ENCODE measurements at places on chromosomes 3 and 15.

GRCh38 chr3:9600597-9600996 is 47.0 kb upstream of the LHFPL4 start:
- no peak for DNase-seq

- DNase-seq: no peak
Observed at GRCh38 chr3:121324320-121324719, 221.5 kb downstream of the POLQ start.

GRCh38 chr3:57756528-57757401 is 656 bp downstream of the SLMAP start:
- peak; percentile 15 for DNase-seq

DNA sequence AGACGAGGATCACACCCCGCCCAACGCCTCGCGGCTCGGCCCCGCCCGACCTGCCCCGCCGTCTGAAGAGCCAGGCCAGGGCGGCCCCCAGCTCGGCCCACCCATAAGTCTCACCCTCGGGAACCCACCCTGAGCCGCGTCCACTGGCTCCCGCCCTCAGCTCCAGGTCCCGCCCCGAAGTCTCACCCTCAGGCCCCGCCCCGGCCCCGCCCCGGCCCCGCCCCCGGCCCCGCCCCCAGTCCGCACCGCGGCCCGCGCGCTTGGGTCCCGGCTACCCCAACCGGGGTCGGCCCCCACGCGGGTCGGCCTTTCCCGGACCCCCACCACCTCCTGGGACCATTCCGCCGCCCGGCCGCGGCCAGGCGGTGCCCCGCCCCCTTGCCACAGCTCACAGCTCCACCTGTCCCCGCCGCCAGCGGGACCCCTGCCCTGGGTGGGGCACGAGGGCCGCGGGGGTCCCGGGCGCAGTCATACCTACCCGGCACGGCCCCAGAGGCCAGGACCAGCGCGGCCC is 489 bp downstream of the CSPG5 start:
- peak; percentile 89 for DNase-seq

- no peak for DNase-seq
Observed at GRCh38 chr15:71304681-71305080, 189.4 kb downstream of the THSD4 start.

DNA sequence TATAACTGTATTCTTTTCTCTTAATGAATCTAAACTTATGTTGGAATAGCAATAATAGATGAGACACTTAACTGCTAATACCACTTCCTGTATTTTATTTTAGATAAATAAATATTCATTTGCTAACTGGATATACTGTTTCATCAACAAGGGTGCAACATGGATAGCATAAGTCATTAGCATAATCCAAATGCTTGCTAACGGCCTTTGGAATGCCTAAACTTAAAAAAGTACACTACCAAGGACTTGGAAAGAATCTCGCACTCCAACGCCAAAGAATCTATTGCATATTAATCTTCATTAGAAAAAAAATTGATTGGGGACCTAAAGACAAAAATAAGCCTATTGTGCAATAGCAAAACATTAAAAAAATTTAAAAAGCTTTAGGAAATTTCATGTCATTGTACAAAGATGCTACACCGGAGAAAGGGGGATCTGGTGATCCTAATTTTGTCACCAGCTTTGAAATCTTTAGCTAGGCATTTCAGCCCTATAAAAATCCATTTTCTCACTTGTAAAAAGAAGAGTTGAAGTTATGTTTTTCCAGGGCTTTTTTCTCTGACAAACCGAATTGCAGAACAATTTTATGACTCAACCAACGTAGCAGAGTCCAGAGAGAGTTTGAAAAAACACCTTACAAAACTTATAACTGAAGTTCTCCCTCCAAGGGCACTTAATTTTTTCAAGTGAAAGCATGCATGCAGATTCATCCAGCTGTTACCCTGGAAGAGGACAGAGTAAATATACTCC is 4.1 kb downstream of the VGLL3 start:
- DNase-seq: no peak

DNA sequence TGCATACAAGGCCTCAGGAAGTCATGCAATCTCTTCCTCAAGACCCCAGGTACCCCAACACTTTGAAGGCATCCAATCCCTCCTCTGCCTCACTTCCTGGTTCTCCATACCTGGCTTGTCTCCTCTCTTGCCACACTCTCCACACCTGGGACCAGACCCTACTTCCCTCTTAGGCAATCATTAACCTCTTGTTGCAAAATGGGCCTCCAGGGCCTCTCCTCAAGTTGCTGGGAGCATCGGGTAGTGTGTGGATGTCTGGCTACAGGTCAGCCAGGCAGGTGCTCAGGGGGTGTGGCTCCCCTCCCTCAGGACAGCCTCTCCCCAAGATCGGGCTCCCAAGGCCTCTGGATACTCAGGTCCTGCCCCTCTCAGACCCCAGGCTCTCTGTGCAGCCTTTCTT is 8.6 kb downstream of the PLA2G4E start:
- no peak for DNase-seq

- no peak for DNase-seq
Observed at GRCh38 chr3:72041511-72041910, 256.6 kb upstream of the PROK2 start.

GRCh38 chr3:158267015-158267414 is 157.1 kb downstream of the RSRC1 start:
- no peak for DNase-seq

GRCh38 chr3:172044833-172045585 is 5.6 kb downstream of the FNDC3B start:
- no peak for DNase-seq

GRCh38 chr15:99495430-99496301 is 70.1 kb upstream of the MEF2A start:
- DNase-seq: no peak

GRCh38 chr3:100590114-100590839 is 19.1 kb upstream of the ADGRG7 start:
- DNase-seq: peak; percentile 52

GRCh38 chr3:130711565-130712324 is 34.9 kb downstream of the PIK3R4 start:
- DNase-seq: no peak

- DNase-seq: no peak
Observed at GRCh38 chr3:172799246-172799645, 48.7 kb downstream of the ECT2 start.

GRCh38 chr3:29697989-29698388 is 417.1 kb downstream of the RBMS3 start:
- no peak for DNase-seq

DNA sequence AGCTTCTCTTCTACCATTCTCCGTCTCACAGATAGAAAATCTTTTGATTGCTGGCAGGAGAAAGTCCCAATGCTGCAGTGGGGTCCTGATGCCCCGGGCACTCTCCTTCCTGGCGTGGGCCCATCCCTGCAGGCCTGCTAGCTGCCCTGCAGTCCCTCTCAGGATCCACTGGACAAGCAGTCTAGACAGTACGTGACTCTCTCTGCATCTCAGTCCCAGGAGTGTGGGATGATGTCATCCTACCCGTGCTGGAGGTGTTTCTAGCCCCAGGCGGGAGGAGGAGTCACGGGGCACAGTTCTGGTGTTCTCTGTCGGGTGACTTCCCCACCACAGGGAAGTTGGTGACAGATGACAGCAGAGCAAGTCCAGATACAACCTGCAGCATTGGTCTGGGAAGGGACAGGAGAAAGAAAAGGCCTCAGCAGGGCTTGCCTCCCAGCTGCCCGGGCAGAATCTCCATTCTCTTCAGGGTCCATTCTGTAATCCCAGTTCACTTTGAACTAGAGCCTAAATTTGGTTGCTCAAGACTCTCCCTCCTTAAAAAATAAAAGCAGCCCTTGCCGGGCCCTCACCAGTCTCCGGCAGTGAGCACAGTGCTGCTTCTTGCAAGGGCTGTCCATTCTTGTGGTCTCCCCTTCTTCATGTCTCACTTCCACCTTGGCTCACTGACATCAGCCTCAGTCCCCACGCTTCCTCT is 30.6 kb downstream of the SLC28A1 start:
- DNase-seq: peak; percentile 74

DNA sequence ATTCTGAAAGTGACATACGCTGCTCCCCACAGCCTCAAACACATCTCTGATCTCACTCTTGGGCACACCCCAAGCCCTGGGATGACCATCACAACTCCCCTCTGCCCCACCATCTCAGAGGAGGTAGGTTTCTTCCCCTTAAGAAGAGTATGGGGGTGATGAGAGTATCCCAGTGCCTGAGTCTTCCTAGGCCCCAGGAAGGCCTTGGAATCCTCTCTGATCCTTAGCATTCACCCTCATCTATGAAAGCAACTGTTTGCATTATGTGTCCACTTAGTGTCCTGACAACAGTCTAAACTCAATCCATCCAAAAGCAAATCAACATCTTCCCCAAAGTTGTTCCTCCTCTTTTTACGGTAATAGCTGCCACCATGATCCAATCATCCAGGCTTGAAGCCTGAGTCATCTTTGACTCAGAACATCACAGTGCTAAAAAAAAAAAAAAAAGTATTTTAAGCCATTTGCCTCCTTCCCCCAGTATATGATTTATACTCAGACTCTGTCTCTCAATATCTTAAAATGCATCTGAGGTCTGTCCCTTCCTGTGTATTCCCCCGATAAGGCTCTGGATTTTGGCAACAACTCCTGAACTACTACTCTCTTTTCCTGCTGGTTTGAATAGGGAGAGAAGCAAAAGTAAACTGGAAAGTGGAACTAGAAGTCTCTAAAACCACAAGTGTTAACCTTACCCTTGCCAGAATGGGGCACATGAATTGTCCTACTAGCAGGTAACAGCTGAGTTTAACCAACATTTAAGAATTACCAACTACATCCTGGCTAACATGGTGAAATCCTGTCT is 22.5 kb downstream of the POPDC2 start:
- peak; percentile 22 for DNase-seq

DNA sequence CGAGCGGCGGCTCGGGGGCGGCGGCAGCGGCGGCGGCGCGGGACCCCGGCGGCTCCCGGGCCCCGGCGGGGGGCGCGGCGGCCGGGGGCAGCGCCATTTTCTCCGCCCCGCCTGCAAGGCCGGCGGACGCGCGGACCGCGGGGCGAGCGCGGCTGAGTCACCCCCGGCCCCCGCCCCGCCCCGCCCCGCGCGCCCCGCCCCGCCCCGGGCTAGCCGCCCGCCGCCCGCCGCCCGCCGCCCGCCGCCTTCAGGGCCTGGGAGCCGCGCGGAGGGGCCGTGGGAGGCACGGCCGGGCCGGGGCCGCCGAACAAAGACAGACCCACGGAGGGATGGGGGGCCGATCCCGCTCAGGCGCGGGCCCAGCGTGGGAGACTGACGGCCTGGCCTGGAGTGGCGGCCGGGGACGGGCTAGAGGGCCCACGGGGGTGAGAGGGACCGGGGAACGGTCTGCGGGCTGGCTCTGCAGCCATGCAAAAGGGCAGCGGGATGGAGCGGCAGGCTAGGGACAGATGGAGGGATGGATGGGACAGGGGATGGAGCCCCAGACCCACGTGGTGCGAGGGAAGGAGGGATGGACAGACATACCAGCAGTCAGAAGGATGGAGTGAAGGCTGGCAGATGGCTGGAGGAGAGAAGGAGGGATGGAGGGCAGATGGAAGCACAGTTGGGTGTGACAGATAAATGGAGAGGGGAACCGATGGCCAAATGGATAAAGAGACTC is at the start of gene EIF4E3:
EIF4E3 (minus strand) TSS at position 132 of the 721 bp plus-strand sequence; CDS start at position 97, 35 bp downstream.
- peak; percentile 66 for DNase-seq

- no peak for DNase-seq
Observed at GRCh38 chr15:94327356-94327936, 96.1 kb downstream of the MCTP2 start.

DNA sequence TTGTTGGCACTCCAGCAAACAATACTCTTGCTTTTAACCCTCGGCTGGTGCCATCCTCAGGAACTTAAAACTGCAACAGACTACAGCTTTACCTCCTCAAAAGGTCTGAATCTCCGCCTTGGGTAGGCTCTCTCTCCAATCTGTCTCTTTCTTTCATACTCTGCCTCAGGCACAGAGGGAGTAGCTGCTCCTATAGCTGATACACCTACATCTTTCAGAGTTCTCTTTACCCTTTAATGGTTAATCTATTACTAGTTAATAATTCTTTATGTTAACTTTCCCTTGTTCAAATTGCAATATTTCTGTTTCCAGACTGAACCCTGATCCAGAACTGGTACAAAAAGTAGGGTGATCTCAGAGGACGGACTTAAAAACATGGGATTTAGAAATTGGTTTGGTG is 66.2 kb downstream of the MAP4 start:
- DNase-seq: peak; percentile 47

DNA sequence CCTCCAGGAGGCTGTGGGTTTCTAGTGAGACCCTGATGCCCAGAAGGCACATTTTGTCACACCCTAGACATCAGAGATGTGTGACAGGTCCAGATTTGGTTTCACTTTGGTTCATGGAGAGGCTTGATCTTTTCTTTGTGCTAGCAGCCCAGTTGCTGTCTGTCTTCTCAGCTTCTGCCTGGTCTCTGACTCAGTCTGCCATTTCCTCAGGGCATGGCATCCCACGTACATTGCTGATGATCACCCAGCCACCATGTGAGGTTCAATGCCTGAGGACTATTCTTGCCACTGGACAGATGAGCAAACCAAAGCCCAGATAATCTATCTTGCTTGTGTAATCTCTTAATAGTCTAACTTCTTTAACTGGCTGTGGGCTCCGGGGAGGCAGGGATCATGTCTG is 144.9 kb upstream of the MRPS22 start:
- DNase-seq: no peak

- no peak for DNase-seq
Observed at GRCh38 chr15:99412082-99412481, 153.7 kb upstream of the MEF2A start.

GRCh38 chr15:43376017-43376705 is 5.3 kb downstream of the TUBGCP4 start:
- peak; percentile 25 for DNase-seq

GRCh38 chr15:73922186-73923151 is 3.8 kb upstream of the LOXL1 start:
- no peak for DNase-seq

GRCh38 chr3:94225148-94225865 is 162.4 kb downstream of the NSUN3 start:
- DNase-seq: no peak

DNA sequence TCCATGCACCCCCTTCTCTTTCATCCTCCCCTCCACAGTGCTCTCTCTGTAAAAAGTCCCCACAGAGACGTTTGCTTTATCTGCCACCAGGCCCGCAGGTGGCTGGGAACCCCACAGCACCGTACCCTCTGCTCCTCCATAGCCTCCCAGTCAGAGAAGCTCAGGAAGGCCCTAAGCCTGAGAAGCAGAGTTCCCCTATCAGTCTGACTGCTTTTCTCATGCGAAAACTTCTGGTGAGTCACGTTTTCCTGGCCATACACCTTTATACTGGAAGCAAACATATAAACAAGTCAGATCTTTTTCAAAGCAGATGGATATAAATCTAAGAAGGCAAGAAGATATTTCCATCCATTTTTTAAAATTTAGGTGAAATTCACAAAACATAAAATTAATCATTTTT is 51.5 kb upstream of the MEF2A start:
- DNase-seq: no peak

DNA sequence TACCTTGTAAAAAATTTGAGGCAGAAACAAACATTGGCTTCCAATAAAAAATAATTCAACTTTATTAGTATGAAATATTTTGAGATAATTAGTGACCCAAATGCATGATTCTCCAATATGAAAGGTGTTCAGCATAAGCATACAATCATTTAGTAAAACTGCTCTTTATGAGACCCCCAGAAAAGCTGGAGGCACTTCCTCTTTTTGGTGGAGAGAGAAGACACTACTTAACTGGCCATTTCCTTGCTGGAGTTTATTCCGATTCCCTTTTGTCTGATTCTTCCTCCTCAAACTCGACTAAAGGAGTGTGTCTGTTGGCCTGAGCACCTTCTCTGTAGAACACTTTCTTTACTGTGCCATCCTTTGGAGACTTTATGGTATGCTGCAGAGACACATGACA is 34.8 kb upstream of the DCUN1D1 start:
- no peak for DNase-seq

GRCh38 chr3:59517388-59517787 is 467.6 kb upstream of the CFAP20DC start:
- no peak for DNase-seq
